ENCODE measurements at places on chromosomes 7 and 10.
A peak's percentile ranks its signal among the peaks of the same experiment; 100 is the strongest.

DNA sequence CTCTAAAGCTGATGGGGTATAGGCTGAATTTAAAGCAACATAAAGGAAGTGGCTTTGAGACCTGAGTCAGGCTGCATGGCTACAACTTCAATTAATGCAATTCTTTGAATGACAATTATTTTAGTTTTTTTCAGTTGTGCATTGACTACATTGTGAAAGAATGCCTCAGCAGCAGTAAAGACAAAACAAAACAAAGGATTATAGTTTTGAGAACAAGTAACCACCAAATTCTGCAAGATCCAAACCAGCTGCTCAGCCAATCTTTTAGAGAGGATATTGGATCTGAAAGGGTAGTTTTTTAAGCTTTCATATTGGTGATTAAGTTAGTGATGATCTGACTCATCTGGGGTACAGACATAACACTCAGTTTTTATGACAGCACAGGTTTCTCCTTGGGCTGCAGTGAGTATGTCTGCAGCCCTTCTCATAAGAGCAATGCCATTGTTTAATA is 40.6 kb upstream of the ABCA13 start:
- DNase-seq: no peak

- DNase-seq: peak; percentile 5
Measured at GRCh38 chr10:97810446-97810845, 38.6 kb upstream of the SFRP5 start.

GRCh38 chr10:84957427-84957826 is 629.0 kb downstream of the CCSER2 start:
- no peak for DNase-seq

GRCh38 chr10:96212911-96213310 is 58.5 kb downstream of the BLNK start:
- DNase-seq: no peak
